ENCODE measurements at places on chromosomes 4 and X. TPM values are rescaled to one million over a fixed set of nuclear protein-coding genes. Genes with fewer than 3 reads are reported as not detected.

Gene RPA4
- 0.20 TPM for total RNA-seq

Gene GDPD2
- not detected for total RNA-seq

DNA sequence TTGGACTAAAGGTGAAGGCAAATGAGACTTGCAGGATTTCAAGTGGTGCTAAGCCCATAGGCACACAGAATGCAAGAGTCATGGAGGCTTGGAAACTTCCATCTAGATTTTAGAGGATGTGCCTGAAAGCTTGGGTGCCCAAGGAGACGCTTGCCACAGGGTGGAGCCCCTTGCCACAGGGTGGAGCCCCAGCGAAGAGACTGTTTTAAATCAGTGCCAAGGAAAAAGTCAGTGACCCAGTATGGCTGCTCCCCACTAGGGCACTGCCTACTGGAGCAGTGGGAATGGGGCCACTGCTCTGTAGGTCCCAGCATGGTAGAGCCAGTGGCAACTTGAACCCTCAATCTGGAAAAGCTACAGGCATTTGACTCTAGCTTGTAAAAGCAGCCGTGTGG lies 794.2 kb upstream of the LCORL start:
- no peak overlapping the region for H3K4me3 ChIP-seq
- no peaks in the 10 kb centered on the region for H3K4me1 ChIP-seq
- no peaks in the 10 kb centered on the region for H3K27me3 ChIP-seq
- no peak overlapping the region for H3K27ac ChIP-seq
- H3K36me3 ChIP-seq = no peaks in the 10 kb centered on the region
- no peak for DNase-seq

Gene SAGE1
- total RNA-seq = not detected

DNA sequence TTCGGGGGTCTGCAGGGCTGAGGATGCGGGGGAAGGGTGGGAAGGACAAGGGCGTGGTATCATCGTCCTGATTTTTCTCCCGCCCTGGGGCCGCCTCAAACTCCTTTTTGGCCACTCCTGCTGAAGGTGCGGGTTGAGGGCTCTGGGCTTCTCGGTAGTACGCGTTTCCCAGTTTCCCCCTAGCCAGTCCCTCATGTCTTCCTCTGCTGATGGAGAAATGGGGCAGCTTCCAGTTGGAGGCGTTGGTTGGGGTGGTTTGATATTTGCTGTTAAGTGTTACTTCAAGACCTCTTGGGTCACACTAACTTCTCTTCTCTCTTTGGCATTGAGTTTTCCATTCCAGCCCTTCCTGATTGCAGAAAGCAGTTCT lies 482 bp downstream of the GSTCD start:
- peaks cover 14% of the 10 kb centered on the region for H3K4me1 ChIP-seq
- peak overlapping the region; percentile 77 for H3K4me3 ChIP-seq
- DNase-seq = peak; percentile 6
- no peaks in the 10 kb centered on the region for H3K36me3 ChIP-seq

- H3K4me3 ChIP-seq = no peak overlapping the region
- no peaks in the 10 kb centered on the region for H3K27me3 ChIP-seq
- no peak for DNase-seq
- H3K27ac ChIP-seq = no peak overlapping the region
These were observed 32.1 kb downstream of the TIGD4 start for GRCh38 chr4:152747444-152747843.

Gene CXCL6
- total RNA-seq = not detected

Gene CSAG2
- total RNA-seq = not detected

Gene NWD2
- not detected for total RNA-seq

DNA sequence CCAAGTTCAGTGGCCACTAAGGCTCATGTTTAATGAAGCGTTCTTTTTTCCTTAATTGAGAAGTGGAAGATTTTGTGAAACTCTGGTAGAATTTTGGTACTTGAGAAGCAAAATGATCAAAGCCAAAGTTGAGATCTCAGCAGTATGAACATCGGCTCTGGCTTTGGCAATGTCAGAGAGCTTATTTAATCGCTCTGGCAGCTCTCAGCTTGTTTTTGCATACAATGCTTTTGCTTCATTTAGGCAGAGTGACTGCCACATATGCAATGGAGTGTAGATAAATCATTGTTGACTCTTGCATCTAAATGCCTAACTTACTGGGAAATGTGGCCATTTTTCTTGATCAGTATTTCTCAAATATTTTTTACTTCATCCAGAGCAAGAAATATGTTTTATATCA lies 135.7 kb downstream of the AASDH start:
- no peaks in the 10 kb centered on the region for H3K4me1 ChIP-seq
- H3K27me3 ChIP-seq = no peaks in the 10 kb centered on the region
- no peaks in the 10 kb centered on the region for H3K36me3 ChIP-seq
- no peak for DNase-seq

Gene RAB39B
- 0.10 TPM for total RNA-seq

DNA sequence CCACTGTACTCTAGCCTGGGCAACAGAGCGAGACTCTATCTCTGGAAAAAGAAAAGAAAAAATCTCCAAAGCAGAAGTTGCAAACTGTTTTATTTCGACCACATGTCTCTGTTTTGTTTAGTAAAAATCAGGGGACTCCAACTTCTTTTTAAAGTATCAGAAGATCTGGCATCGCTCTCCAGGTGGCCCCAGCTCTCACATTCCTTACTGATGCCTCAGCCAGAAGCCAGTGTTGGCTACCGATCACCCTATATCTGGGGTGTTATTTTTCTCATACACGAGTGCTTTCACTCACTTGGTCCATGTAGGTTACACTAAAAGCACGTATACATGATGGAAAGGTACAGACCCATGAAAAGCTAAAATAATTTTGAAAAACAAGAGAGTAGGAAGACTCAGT lies 8.3 kb downstream of the MPP1 start:
- no peak overlapping the region for H3K4me3 ChIP-seq
- no peaks in the 10 kb centered on the region for H3K36me3 ChIP-seq
- H3K4me1 ChIP-seq = peaks cover 45% of the 10 kb centered on the region
- no peaks in the 10 kb centered on the region for H3K27me3 ChIP-seq
- DNase-seq = no peak

- H3K36me3 ChIP-seq = no peaks in the 10 kb centered on the region
- H3K4me1 ChIP-seq = no peaks in the 10 kb centered on the region
- H3K27ac ChIP-seq = no peak overlapping the region
- DNase-seq = no peak
- H3K4me3 ChIP-seq = no peak overlapping the region
These were observed 126.8 kb upstream of the PSAPL1 start for GRCh38 chr4:7561557-7561956.

DNA sequence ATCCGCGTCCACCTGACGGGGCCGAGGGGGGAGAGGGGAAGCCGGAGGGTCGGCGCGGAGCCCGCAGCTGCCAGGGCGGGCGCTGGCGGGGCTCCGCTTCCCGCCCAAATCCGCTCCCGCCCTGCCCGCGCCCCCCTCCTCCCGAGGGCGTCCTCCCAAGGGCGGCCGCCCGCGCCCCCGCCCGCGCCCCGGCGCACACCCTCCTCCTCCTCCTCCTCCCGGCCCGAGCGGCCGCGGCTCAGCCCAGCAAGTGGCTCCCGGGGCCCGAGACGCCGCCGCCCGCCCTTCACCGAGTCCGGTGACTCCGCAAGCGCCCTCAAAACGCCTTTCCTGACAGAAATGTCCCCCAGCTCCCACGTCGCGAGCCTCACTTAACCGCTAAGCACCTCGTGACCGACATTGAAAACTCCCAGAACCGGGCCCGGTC lies 487 bp downstream of the HMGB2 start:
- peaks cover 26% of the 10 kb centered on the region for H3K4me1 ChIP-seq
- peaks cover 12% of the 10 kb centered on the region for H3K36me3 ChIP-seq
- peak overlapping the region; percentile 95 for H3K4me3 ChIP-seq
- DNase-seq = no peak
- H3K27me3 ChIP-seq = no peaks in the 10 kb centered on the region

DNA sequence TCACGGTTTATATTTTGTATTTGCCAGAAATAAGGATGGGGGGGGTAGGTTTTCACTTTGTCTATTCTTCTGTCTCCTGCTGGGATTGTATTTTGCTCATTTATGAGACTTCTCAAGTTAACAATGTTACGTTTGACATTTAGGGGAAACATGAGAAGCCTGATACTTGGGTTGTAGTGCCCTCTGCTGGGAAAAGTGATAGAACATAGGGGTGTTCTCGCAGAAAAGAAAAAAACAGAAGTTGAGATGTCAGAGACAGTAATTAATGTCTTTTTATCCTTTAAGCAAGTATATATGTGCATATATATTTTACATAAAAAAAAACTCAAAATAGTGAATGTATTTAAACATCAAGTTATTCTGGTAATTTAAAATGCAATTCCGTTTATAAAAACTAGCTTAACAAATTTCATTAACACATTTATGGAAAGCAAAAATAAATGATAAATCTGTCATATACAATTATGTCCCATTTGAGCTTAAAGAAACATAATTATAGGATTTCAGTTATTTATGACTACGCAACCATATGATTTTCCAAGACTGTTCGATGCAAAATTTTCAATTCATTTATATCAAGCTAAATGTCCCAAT lies 46.0 kb upstream of the TMPRSS11F start:
- no peak overlapping the region for H3K27ac ChIP-seq
- peaks cover under 1% of the 10 kb centered on the region for H3K4me1 ChIP-seq
- H3K27me3 ChIP-seq = no peaks in the 10 kb centered on the region

DNA sequence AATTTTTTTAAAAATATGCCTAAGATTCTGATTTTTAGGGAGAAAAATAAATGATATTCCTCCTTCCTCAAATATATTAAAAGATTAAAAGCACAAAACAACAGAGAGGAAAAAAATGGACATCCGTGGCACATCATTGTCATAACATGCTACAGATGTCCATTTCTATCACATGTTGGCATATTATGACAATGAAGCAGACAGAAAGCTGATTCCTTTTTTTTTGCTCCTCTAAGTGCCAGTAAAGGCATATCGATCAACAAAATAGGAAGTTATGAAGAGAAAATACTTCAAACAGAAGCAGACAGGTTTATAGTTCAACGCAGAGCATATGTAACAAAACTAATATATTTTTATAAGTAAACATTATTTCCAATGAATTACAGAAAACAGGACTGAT lies 11.2 kb downstream of the KLHL8 start:
- no peaks in the 10 kb centered on the region for H3K4me1 ChIP-seq
- H3K36me3 ChIP-seq = no peaks in the 10 kb centered on the region
- H3K27ac ChIP-seq = no peak overlapping the region
- H3K4me3 ChIP-seq = no peak overlapping the region
- no peak for DNase-seq

GRCh38 chr4:70938086-70938485 lies 35.9 kb downstream of the MOB1B start:
- H3K27me3 ChIP-seq = no peaks in the 10 kb centered on the region
- H3K4me3 ChIP-seq = no peak overlapping the region
- H3K4me1 ChIP-seq = no peaks in the 10 kb centered on the region

- DNase-seq = no peak
- no peak overlapping the region for H3K4me3 ChIP-seq
- H3K36me3 ChIP-seq = no peaks in the 10 kb centered on the region
- no peak overlapping the region for H3K27ac ChIP-seq
- no peaks in the 10 kb centered on the region for H3K27me3 ChIP-seq
- H3K4me1 ChIP-seq = no peaks in the 10 kb centered on the region
These were observed 159.6 kb downstream of the LHFPL1 start for GRCh38 chrX:112520124-112520523.

DNA sequence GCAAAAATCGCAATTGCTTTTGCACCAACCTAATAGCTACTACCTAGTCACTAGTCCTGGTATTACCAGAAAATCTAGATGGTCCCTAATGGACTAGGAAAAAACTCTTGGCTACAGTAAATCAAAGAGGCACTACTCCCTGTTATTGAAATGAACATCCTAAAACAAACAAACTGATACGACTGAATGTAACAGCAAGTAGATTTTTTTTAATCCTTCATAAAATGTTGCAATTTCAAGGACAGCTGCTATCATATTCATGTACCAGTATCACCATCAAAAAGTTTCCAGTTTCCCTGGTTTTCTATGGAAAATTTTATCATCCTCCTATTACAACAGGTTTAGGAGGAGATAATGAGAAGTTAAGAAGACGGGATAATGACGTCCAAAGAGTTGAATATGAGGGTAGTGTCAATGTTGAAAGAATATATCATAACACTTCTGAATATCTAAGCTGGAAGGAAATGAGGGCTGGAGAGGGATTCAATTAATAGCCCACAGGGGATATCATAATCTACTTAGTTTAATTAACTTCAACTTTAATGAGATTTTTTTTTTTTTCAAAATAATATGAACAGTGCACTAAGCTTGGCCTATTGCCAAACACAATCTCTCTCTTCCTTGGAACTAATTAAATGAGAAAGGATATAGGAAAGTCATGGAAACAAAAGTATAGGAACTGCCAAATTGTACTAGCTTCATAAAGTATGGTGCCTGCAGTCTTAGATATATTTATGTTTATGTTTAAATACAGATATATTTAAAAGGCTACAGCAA lies 94.8 kb upstream of the SMIM10 start:
- peak overlapping the region; percentile 46 for H3K27ac ChIP-seq
- no peak for DNase-seq
- peaks cover 36% of the 10 kb centered on the region for H3K4me1 ChIP-seq
- no peaks in the 10 kb centered on the region for H3K27me3 ChIP-seq

GRCh38 chr4:172152284-172152683 lies 339.1 kb downstream of the GALNTL6 start:
- no peak overlapping the region for H3K4me3 ChIP-seq
- H3K4me1 ChIP-seq = no peaks in the 10 kb centered on the region

Gene CFP
- total RNA-seq = 1.3 TPM

DNA sequence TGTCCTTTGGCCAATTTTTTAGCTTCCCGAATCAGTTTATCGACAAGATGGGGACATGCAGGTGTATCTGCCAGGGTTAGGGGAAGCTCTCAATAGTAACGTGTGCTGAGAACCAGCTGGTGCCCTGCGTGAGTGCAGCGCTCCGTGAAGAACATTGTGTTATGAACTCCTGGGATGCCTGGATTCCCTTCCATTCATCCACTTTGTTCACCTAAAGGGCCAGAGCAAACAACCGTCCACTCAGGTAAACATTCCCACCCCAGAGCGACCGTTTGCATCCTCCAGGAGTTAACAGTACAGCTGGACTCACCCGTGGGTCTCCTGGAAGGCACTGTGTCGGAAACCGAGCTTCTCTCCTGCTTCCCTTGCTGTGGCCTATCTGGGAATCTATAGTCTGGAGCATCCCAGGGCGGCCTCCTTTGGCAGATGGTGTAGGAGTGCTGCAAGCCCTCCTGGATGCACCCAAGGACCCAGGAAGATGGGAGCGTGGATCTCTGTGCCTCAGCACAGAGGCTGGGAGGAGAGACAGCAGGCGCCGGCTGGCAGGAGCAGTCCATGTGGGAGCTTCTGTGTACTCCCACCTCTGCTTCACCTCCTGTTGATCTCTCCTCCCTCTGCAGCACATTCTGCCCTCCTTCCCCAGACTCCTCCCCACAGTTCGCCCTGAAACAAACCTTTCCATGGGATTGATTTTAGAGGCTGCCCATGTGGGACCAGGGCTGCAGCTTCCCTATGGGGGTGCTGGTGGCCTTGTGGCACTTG lies 62.7 kb downstream of the SHROOM2 start:
- H3K27me3 ChIP-seq = no peaks in the 10 kb centered on the region
- no peaks in the 10 kb centered on the region for H3K36me3 ChIP-seq
- no peak for DNase-seq
- H3K27ac ChIP-seq = no peak overlapping the region

DNA sequence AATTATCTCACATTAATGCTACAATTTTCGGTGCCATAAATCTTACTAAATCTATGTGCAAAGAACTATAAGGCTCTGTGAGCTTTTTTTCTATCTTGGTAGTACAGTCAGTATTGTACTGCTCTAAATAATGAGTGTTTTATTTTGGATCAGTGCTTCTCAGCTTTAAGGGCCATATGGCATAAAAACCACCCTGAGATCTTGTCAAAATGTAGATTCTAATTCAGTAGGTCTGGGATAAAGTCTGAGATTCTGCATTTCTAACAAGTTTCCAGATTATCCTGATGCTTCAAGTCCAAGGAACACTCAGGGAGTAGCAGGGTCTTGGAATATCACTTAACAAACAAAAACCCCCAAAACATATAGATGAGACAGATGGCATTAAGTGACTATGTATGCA lies 486.5 kb downstream of the GRXCR1 start:
- no peaks in the 10 kb centered on the region for H3K4me1 ChIP-seq
- no peak overlapping the region for H3K4me3 ChIP-seq
- no peaks in the 10 kb centered on the region for H3K27me3 ChIP-seq
- H3K27ac ChIP-seq = no peak overlapping the region

Gene RGN
- not detected for total RNA-seq

Measured in HCT116 (cell line).